ENCODE measurements at places on chromosomes 12 and 14.

- no peak for DNase-seq
Measured at GRCh38 chr14:55877942-55878341, 240.3 kb upstream of the PELI2 start.

DNA sequence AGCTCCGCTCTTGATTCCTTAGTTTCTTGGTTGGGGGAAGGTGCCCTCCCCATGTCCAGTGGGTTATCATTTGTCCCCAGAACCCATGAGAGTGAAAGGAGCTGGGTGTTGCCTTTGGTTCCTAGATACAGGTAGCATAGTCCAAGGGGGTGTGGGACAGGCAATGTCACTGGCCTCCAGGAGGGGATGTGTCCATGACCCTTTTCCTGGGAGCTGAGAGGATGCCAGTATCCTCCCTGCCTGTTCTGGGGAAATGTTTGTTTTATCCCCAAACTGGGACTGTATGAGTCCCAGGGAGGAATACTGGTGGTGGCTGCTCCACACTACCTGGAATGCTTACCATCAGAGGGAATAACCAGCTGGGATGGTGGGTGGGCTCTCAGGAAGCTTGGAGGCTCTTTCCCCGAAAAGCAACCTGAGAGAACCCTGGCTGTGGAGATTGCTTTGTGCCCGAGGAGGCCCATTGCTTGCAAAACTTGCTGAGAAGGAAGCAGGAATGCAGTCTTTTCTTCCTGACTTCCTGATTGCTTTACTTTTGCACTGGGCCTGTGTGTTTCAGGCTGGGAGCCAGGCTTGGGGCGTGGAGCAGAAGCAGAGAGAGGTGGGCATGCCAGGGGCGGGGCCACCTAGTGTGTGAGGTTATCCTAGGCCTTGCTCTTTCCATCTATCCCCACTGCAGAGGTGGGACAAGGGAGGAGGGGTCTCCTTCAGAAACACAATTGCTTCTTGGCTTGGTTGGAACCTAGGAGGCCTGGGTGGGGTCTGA, 715 bp upstream of the SLC10A1 start:
- DNase-seq = no peak

GRCh38 chr14:99261912-99262787, 9.8 kb downstream of the BCL11B start:
- DNase-seq = peak; percentile 52

DNA sequence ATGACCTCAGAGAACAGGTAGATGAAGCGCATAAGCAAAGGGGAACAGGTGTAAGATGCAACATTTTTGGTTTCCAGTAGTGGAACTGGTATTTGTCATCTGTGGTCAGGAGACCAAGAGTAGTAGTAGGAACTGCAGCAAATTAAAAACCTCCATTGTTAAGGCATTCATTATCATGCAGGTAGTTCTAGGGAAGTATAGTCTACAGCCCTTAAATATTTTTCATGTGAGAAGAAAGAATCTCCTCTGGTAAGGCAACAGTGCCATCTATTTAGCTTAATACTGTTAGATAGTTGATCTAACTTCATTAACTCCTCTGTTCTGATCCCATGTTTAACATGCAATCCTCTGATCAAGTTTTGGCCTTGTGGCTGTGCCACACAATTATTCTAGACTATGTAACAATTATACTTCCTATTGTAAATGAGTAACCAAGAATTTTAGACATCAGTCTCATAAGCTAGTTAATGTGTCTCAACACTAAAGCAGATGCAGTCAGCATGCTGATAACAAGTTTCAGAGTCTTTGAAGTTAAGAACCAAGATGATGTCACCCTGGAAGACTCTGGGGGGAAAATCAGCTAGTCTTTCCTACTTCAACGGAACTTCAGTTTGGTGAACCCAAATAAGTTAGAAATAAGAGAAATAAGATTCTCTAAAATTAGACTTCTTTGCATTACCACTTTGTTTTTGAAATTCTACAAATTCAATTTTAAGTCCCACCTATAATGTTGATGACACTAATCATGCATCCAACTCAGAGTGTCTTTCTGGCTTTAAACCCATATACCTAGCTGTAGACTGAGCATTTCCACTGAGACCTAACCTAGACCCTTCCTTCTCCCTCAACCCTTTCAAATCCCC, 70.9 kb downstream of the STXBP6 start:
- DNase-seq = no peak

DNA sequence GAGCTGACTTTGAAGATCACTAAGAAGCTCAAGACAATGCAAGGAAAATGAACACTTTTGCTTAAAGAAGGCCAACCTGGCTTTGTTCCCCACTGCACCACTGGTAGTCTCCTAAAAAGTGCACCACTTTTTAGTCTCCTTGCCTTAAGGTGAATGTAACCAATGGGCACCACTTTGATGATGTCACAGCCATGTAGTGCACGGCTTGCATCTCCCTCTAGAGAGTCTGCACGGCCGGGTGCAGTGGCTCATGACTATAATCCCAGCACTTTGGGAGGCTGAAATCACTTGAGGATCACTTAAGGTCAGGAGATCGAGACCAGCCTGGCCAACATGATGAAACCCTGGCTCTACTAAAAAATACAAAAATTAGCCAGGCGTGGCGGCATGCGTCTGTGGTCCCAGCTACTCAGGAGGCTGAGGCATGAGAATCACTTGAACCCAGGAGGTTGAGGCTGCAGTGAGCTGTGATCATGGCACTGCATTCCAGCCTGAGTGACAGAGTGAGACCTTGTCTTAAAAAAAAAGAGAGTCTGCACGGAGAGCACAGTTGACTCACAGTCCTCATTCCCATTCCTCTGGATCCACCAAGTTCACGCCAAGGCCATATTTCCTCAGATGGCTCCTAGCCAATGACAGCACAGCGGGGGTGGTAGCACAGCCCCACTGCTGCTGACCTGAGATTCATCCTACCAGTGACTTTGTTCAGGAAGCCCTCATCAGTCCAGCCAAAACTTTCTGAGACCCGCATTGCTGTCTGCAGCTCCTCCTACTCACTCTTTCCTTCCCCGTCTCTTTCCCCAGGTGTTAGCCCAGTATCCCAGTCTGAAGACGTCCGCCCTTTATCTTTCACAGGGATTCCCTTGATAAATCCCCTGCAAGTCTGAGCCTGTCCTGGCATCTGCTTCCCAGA, 16.5 kb upstream of the IFT81 start:
- no peak for DNase-seq

- DNase-seq = no peak
Measured at GRCh38 chr14:73663548-73664212, 18.9 kb downstream of the DNAL1 start.

GRCh38 chr12:48197549-48197970, 5.5 kb downstream of the OR10AD1 start:
- DNase-seq = no peak

DNA sequence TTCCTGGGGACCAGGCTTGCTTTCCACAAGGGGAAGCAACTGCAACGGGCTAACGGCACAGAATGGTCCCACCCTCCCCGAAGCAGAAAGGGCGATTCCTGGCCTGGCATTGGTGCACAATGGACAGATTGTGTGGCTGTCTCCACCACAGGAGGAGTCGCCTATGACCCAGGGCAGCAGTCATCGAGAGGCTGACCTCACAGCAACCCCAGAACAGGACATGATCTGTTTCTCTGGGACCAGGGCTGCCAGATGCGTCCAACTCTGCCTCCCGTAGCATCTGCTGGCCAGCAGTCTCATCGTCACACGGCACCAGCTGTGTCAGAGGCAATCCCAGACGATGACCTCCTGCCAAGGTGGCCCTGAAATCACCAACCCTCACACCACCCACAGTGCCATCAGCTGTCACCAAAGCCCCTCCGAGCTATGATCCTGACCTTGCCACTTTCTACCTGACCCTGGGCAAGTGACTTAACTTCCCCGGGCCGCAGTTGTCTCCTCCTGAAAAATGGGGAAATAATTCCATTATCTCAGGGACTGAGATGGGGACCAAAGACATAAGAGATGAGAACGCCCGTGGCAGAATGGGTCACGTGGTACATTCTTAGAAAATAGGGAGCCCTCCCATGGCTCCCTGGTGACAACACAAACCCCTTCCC, 86.7 kb downstream of the CHGA start:
- no peak for DNase-seq

DNA sequence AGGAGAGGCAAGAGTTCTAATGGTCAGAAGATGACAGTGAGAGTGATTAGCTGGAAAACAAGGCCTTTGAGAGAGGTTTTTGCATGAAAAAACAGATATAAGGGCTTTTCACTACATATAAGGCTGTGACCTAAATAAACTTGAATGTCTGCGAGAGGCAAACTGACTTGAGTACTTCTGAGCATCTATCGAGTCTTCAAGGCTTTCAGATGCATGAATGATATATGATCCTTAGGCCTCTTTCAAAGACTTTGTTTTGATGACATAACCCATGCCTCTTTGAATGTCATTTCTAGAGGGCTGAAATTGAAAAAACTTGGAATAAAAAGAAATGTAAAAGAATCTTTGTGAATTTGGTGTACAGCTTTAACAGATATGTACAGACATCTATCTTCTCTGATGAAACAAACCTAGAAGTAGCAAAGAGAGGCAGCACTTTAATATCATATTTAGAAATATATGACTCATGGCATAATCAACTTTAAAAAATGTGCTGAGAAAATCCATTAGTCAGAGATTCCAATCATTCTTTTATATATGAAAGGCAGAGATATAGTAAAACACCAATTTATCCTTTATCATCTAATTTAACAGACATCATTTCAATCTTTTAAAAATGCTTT, 72.6 kb downstream of the PPM1H start:
- no peak for DNase-seq

GRCh38 chr12:25337916-25338315, 87.2 kb upstream of the KRAS start:
- DNase-seq = no peak

DNA sequence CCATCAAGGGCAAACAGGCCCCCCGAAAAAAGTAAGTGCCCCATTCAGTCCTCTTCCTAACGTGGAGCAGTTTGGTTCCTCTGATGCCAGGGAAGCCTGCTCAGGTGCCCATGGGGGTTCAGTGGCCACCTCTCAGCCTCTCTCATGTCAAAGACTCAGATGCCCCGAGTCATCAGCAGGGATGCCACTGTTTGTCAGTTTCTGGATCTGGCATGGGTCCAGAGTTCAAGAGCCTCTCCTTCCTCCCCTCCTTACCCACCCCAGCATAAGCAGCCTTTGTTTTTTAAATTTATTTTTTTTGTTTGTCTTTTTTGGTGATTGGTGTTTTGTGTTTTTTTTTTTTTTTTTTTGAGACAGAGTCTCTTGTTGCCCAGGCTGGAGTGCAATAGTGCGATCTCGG, 11.3 kb downstream of the KMT5A start:
- no peak for DNase-seq

DNA sequence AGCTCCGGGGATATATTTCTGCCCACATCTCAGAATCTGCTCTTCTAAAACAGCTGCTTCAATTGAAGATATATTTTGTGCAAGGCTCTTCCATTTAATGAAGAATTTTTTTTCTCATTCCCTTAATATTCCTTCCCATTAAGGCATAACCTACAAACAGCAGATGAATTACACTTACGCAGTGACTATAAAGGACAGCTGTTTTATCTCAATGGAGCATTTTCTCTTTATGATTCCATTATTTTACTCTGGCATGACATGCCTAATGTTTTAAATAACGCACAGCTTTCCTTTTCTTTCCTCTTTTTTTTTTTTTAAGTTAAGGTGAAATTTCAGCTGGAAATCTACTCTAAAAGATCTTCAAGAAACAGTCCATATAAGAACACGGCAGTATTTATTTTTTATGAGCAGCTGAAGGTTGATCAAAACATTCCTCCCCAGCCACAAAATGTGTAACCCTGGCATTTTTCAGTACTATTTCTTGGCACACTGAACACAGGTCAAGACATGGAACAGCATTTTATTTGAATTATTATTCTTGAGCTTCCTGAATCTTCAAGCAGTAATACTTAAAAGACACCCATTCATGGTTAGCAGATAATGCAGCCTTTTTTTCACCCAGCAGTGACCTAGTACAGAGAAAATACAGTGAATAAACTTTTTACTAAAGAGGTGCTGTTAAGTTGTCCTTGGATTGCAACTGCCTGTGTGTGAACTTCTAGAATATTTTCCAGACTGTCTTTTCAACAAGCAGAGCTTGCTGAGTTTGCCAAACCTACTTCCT, 118.1 kb upstream of the FOXN3 start:
- no peak for DNase-seq

DNA sequence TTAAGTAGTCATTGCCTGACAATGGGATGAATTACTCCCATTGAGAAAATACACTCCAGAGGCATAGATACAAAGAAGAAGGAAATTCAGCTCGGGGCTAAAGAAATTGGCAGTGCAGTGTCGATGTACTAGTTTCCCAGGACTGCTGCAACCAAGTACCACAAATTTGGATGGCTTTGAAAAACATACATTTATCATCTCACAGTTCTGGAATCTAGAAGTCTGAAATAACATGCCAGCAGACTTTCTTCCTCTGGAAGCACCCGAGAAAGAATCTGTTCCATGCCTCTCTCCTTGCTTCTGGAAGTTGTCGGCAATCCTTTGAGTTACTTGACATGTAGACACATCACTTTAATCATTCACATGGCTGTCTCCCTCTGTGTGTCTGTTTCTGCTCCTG, 101.9 kb downstream of the TMTC3 start:
- no peak for DNase-seq

- DNase-seq = no peak
Measured at GRCh38 chr12:120628919-120629318, 11.5 kb upstream of the CABP1 start.

DNA sequence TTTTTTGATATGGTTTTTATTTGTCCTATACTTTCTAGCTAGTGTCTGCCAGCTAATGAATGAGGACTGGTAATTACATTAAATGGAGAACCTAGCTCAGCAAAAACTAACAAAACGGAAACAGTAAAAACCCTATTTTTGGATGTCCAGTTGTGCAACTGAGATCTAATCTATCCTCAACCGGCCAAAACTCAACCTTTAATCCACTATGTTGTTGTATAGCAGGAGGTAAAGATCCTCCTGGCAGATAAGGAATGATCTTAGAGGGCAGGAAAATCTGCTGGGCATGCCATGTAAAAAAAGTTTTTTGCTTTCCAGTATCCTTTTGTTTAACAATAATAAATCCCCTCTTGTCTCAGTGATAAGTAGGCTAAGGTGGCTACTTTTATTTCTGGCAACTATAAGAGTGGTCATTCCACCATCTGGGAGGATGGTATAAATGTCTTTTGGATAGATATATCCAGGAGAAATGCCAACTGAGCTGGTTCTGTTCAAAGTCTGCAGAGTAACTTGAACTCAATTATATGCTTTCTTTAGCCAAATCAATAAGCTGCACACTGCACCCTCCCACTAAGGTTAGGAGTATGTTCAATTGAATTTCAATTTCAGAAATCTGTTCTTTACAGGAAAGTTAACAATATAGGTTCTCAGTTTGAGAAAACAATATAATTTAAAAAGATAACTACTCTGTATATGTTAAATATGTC, 40.1 kb downstream of the WASHC3 start:
- no peak for DNase-seq

DNA sequence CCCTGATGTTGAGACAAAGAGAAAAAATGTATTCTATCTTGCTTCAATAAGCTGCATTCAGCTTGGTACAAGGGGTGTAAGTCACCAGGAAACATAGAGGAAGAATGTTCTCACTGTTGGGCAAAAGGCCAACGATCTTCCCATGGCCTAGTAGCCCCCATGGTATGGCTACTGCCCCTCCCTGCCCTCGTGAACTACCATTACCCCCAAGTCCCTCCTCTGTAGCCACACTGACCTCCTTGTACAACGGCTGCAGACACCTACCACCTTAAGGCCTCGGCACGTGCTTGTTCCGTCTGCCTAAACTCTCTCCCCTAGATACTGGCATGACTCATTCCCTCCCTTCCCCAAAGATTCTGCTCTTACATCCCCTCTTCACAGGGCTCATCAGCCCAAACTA, 81.9 kb upstream of the ANO2 start:
- no peak for DNase-seq

- DNase-seq = no peak
Measured at GRCh38 chr14:23704890-23705289, 68.7 kb downstream of the DHRS2 start.

- no peak for DNase-seq
Measured at GRCh38 chr12:54017027-54017788, 8.4 kb downstream of the HOXC8 start.
